ENCODE measurements at places on chromosomes 5 and 9.

GRCh38 chr9:95009459-95009858, 283.0 kb downstream of the AOPEP start:
- DNase-seq: no peak

- DNase-seq: no peak
Observed at GRCh38 chr5:93721071-93721470, 20.3 kb downstream of the POU5F2 start.

- DNase-seq: no peak
Observed at GRCh38 chr5:139805545-139805944, 9.9 kb downstream of the PSD2 start.

DNA sequence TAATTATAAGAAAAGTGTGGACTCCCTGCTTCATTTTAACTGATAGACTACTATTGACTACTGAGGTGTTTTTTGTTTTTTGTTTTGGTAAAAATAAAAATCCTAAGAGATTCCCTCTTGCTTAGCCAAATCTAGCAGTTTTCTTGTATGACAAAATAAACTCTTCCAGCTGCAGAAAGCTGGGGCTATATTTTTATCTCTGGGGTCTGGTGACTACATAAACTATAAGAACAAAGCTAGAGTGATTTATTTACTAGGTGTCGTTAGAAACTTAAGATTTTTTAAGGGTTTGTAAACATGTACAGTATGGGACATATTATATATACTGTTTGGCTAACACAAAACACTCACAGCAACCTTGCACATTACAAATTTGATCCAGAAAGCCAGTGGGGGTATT, 467.4 kb upstream of the MPDZ start:
- no peak for DNase-seq

- no peak for DNase-seq
Observed at GRCh38 chr9:70477907-70478480, 63.5 kb upstream of the KLF9 start.

GRCh38 chr5:72183101-72183520, 75.8 kb downstream of the MAP1B start:
- DNase-seq: peak; percentile 16

GRCh38 chr5:149567226-149567625, 14.1 kb upstream of the ARHGEF37 start:
- no peak for DNase-seq

DNA sequence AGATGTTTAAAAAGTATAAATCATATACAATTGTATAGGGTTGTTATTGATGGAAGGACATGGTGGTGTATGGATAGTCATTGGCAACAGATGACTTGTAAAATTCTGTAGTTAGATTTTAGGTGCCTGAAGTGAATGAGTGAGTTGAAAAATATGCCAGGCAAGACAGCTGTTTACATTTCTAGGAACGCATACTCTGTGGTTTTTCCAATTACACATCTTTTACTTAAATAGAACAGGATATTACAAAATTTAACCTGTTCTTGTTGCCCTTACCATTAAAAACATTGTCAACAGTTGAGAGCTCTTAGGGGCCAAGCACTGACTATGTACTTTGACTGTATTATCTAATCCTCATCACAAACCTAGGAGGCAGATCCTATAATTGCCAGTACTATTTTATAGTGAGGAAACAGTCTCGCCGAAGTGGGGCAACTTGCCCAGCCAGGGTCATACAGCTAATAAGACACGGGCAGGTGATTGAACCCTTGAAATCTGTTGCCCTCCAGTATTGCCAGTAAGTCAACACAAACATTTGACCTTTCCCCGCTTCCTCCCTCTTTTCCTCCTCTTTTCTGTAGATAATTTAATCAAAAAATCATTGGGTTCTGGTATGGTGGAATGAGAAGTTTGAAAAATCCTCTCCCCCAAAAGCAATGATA, 88.6 kb downstream of the MACROH2A1 start:
- no peak for DNase-seq

DNA sequence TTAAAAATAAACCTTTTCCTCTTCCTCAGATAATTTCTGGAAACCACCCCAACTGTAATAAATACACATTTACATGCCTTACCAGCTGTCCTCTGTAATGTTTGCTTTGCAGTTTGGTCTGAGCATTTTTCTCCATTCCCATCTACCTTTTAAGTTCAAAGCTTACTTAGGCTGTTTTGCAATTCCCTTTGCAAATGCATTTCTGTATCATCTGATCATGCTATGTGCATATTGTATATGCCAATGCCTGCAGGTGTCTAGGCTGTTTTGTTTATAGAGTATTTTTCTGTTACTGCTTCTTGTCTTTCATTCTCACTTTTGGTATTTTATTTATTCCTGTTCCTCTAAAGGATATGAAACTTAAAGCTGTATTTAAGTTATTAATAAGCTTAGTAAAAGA, 86.3 kb downstream of the SLC44A1 start:
- no peak for DNase-seq

- no peak for DNase-seq
Observed at GRCh38 chr9:113005777-113006176, 6.2 kb downstream of the ZNF883 start.

DNA sequence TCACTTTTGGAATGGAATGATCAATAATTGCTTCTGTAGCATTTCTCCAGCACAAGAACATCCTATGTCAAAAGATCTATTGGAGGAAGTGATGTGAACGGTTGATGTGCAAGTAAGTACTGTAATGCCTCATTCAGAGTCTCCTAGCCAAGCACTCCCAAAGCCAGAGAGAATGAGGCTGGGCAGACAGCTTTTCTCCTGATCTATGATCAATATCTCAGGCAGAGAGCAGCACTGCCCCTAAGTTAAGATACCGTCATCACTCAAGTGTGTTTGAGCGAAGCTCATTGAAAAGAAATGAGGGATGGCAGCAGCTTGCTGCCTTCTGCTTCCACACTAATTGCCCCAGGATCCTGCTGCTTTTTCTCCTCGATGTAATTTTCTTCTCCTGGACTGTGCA, 324.1 kb upstream of the GRAMD2B start:
- no peak for DNase-seq

GRCh38 chr9:130912932-130913598, 16.5 kb upstream of the QRFP start:
- DNase-seq: no peak

GRCh38 chr5:9318031-9318430, 227.8 kb downstream of the SEMA5A start:
- DNase-seq: no peak

GRCh38 chr5:132486318-132487094, 4.1 kb downstream of the IRF1 start:
- DNase-seq: no peak

DNA sequence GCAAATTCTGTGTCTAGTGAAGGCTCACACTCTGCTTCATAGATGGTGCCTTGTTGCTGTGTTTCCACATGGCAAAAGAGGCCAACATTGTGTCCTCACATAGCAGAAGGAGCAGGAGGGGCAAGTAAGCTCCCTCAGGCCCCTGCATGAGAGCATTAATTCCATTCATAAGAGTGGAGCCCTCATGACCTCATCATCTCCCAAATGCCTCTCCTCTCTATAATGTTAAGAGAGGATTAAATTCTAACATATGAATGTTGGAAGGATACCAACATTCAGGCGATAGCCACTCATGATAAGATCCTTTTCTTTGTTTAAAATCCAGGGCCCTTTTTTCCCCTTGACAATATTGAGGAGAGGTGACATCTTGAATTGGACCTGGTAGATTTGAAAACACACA, 35.2 kb upstream of the PAM start:
- no peak for DNase-seq

DNA sequence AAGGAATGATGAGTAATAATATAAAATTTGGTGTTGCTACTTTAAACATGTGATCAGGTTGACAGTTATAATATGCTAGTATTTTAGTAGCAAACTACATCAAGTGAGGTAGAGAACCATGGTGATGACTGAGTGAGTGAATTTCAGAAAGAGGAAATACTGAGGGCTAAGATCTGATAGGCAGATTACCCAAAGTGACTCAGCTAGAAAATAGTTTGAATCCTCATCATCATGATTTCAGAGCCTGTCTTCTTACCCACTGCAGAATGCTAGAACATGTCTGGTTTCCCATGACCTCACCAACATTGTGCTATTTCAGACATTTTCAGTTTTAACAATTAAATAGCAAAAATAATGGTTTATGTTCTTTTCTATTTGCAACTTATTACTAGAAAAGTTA, 602.1 kb downstream of the TAF11L14 start:
- DNase-seq: no peak

DNA sequence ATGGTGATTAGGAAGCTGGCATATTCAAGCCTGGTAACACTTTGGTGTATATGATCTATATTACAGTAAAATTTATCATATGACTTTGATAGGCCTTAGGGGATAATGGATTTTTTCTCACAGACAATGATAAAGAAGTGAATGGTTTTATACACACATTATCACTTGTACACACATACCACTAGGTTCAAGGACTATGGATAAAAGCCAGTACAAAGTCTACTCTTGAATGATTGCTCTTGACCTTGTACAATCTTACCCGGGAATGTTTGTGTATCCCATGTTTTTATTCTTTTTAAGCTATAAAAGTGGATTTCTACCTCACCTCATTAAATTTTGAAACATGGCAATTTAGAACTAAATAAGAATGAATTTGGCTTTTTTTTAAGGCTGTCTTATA, 414.5 kb upstream of the ADAMTSL1 start:
- DNase-seq: no peak

DNA sequence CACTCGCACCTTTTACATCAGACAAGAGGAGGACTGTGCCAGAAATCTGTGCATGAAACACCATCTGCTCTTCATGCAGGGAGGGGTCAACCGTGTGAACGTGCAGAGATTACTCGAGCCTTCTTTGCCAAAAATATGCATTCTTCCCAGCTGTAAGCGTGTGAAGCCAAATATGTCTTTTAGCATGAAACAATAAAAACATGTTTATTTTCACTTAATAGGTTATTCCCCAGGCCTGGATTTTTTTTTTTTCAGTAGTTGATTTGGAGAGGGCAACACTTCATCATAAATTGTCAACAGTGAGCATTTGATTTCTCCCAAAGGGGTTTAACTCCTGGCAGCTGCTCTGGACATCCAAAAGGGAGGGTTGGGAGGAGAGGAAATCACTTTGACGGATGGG, 23.8 kb downstream of the PLAC8L1 start:
- no peak for DNase-seq

DNA sequence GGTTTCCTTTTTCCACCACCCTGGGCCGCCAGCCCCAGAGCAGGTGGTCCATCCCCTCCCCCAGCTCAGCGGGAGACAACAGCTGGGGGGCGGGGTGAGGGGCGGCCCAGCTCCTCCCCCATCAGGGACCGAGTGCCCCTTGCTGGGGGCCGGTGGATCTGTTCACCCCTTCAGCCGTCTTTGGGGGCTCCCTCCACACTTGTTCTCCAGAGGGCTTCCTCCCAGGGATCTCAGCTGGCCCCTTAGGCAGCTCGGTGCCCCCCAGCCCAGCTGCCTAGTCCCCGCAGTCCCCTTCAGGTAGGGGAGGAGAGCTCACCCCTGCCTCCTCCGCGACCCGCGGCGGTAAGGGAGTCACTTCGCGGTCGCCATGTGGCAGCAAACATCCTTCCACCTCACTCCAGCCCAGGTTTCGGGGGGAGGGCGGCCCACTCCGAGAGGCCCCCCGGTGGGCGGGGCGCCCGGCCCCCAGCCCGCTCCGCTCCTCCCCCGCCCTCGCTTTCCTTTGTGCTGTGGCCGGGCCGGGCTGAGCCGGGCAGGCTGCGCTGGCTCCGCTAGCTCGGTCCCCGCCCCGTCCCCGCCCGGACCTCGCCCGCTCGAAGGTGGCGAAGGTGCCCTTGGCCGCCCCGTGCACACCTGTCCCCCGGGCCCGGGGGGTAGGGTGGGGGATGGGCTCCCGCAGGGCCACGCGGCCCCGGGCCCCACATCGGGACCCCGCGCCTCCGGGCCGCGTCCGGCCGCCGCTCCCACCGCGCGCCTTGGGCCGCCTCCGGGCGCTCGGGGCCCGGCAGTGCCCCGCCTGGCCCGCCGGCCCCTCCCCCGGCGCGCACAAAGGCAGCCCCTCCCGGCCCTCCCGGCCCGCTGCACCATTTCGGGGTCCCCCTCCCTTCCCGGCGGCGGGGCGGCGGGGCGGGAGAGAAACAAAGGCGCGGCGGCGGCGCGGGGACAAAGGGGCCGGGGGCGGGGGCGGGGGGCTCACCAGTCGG, 683 bp downstream of the DBN1 start:
- no peak for DNase-seq

- DNase-seq: peak; percentile 13
Observed at GRCh38 chr9:115553060-115553773, 435.3 kb upstream of the TNC start.

DNA sequence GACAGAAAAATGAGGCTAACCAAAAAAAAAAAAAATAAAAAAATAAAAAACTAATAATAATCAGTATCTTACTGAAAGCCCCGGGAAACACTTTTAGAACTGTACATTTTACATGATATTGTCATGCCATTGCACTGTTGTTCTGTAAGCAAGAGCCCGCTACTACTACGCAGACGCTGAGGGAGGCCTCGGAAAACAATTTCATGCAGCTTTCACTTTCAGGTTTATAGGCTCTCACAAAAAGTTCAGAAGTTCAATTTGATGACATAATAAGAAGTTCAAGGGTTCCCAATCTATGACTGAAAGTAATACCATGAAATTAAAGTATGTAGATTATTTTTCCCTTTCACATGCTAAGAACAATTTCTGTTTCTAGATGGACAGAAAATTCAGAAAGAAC, 318.3 kb upstream of the ITGA1 start:
- DNase-seq: no peak

GRCh38 chr5:28165096-28165495, 1126.7 kb upstream of the CDH9 start:
- DNase-seq: no peak

DNA sequence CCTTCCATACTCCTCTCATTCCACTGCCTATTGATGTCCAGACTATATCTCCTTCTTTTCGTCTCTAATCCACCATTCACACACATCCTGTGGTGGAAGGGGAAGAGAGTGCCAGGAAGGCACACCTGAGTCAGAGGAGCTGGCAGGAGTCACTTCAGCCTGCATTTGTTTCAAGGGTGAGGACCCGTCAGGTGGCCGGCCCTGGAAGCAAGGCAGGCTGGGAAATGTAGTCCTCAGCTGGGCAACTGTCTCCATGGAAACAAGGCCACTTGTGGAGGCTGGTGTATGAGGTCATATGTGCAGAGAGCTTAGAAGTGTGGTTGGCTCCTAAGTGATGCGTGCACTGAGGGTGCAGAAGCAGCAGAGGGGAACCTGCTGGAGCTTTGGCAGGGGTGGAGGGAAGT, 278.4 kb downstream of the NSG2 start:
- DNase-seq: peak; percentile 43

GRCh38 chr5:79692596-79692995, 3.0 kb downstream of the CMYA5 start:
- DNase-seq: no peak

- no peak for DNase-seq
Observed at GRCh38 chr5:90274216-90274615, 135.3 kb downstream of the CETN3 start.
